ENCODE measurements at places on chromosomes 5 and 9.

- peak; percentile 61 for DNase-seq
These were observed 7.1 kb downstream of the UBAP1 start for GRCh38 chr9:34185778-34186551.

- DNase-seq: no peak
These were observed 62.1 kb downstream of the FAT2 start for GRCh38 chr5:151528996-151529395.

DNA sequence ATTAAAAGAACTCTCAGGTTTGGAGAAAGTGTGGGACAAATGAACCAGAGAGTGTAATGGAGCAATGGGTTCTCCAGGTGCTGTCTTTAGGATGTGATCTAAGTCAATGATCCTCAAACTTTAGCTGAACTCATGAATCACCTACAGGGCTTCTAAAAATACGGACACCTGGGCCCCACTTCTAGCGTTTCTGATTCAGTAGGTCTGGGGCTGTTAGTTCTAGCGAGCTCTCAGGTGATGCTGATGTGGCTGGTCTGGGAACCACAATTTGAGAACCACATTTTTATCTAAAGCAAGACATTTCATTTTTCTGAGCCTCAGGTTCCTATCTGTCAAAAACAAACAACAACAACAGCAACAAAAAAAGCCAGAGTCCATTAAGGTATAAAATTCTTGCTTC, 35.1 kb upstream of the PCA3 start:
- no peak for DNase-seq

DNA sequence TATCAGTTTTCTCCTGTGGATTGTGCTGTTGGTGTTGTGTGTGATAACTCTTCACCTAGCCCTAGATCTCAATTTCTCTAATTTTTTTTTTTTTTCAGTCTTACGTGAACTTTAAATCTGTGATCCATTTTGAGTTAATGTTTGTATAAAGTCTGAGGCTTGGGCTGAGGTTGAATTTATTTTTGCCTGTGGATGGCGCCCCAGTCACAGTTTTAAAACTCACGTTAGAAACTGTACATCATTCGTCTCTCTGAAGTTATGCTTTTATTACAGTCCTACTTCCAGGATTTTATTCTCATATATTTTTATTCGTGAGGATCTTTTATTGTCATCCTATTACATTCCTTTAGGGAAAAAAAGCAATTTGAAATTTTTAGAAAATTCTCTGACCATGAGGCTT, 103.1 kb downstream of the EHMT1 start:
- no peak for DNase-seq

GRCh38 chr9:32603914-32604852, 31.2 kb upstream of the NDUFB6 start:
- no peak for DNase-seq

DNA sequence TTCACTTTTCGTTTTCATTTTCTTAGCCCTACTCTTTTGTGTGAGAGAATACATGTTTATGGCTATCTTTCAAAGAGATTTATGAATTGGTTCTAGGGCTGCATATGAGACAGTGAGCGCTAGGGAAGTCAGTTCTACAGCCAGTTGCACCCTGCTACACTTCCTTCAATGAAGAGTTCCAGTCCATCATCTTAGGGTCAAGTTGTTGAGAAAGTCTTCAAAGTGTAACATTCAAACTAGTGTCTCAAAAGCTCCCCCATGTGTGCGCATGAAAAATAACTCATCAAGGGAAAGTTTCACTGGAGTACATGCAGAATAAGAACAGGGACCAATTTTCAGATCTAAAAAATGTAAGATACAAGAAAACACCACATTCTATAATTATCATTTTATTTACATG, 317.2 kb downstream of the DEPDC1B start:
- peak; percentile 29 for DNase-seq

GRCh38 chr9:36924071-36924470, 110.0 kb downstream of the PAX5 start:
- DNase-seq: no peak

GRCh38 chr9:136623842-136624183, 38.9 kb upstream of the EGFL7 start:
- DNase-seq: no peak

DNA sequence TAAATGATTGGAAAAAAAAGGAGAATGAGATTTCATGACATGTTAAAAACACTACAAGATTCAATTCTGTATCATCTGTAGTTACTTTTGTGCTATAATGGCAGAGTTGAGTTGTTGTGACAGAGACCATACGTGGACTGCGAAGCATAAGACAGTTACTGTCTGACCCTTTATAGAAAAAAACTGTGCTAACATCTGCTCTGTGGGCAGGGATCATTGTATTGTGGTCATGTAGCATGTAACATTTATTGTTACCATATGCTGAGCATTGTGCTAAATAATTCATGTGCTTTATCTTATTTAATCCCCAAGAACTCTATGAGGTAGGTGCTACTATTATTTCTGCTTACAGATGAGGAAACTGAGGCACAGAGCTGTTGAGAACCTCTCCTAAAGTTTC, 147.3 kb upstream of the HMHB1 start:
- DNase-seq: no peak

GRCh38 chr5:2415678-2416077, 335.8 kb downstream of the IRX2 start:
- no peak for DNase-seq

GRCh38 chr5:157345067-157345466, 79.1 kb downstream of the CYFIP2 start:
- DNase-seq: no peak

DNA sequence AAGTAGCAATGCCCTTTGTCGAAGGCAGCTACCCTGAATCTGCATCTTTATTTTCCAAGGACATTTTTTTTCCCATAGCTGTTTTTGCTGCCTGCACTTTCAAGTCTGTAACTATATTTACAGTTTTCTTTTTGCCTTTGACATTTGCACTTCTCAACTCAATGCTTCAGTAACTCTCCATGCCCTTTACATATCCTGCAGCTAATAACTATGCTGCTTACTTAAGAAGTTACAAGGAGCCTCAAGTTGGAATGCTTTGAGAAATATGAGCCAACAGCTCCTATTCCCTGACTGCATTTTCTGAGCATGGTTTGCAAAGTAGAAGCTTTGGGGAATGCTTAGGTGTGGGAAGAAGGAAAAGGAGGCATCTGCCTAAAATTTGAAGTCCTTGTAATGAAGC, 194.8 kb upstream of the TRPC7 start:
- DNase-seq: no peak

GRCh38 chr5:120368923-120369715, 95.0 kb upstream of the PRR16 start:
- DNase-seq: no peak

GRCh38 chr5:15646371-15646770, 146.4 kb downstream of the FBXL7 start:
- DNase-seq: no peak

GRCh38 chr9:8622871-8623270, 823.3 kb upstream of the DMAC1 start:
- no peak for DNase-seq

- DNase-seq: no peak
These were observed 48.8 kb upstream of the CD180 start for GRCh38 chr5:67245259-67245846.

DNA sequence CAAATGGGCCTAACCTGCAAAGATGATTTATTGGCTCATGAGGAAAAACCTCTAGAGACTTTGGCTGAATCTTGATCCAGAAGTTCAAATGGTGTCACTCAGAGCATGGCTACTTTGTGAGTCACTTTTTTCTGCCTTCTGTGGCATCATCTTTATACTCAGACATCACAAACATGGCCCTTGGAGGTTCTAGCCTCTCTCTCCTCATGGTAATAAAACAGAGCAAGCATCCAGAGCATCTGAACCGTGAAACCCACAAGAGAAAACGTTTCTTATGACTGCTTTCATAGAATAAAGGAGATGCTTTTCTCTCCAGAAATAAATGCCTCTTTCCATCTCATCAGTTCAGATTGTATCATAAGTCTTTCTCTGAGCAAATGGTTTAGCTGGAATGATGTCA, 780.3 kb downstream of the KCTD16 start:
- DNase-seq: no peak

DNA sequence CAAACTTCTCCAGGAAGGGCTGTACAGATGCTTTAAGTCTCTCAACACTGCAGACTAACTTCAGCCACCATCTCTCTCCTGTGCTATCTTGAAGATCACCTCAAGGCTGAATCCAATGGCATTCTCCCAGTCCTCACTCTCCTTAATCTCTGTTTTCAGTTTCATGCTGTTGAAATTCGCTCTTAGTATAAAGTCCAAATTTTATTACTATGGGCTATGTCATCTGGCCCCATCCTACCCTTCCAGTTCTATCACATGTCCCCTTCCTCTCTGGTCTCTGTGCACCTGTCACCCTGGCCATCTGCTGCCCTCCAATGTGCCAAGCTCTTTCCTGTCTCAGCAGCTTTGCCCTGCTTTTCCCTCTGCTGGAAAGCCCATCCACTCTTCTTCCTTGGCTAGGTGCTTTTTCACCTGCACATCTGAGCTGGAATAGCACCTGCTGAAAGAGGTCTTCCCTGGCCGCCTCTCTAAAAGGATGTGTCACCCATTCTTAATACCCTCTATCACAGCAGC, 284.7 kb upstream of the MAP3K1 start:
- DNase-seq: no peak

DNA sequence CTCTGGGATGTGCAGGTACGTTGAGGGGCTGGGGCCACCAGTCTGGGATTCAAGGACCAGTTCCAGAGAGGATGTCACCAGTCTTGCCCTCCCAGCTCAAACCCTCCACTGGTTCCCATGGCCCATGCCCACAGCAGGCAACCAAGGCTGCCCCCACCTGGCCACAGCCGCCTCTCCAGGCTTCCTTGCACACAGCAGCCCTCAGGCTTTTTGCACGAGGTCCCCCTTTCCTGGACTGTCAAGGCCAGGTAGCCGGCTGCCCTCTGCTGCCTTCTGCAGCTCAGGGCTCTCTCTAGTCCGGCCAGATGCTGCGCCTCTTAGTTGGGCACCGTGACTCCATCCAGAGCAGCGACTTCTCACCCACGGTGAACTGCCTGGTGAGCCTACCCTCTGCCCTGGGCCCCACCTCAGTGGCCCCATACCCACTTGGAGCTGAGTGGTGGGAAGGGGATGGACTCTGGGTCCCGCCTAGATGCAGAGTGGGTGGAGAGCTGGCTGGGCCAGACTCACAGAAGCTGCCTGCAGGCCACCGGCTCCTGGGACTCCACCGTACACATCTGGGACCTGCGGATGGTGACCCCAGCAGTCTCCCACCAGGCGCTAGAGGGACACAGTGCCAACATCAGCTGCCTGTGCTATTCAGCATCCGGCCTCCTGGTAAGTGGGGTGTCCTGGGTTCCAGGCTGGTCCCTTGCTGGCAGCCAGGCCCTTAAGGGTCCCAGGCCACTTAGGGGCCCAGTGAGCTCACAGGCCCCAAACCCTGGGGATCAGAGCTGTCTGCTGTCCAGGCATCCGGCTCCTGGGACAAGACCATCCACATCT, 2.9 kb downstream of the WDR38 start:
- no peak for DNase-seq

DNA sequence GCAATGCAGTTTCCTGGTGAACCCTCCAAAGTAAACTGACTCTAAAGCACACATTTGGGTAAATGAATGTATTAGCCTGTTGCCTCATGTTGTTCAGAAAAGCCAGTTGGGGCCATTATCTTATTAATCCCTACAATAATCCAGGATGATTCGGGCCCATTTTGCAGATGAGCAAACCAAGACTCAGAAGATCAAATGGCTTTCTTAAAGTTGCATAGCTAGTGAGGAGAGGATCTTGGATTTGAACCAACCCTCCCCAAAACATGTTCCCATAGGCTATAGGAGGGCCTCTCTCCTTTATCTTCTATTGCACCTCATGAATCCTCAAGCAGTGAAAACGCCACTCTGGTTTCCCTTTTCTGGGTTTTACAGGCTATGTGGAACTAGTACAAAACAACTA, 267.6 kb upstream of the RFX3 start:
- DNase-seq: no peak

DNA sequence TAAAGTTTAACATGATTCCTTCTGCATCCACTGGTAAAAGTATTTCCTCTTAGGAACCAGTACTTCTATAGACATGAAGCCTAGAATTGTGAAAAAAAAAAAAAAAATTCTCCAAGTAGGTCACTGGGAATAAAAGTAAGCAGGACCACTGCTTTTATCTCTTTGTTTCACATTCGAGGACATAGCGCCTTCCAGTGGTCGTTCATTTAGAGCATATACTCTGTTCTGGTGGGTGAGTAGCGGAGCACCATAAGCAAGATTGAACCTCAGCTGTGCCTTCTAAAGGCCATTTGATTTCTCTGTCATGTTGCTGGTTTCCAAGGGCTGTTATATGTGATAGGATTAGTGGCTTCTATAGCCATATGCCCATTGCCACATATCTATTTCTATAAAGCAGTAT, 393.1 kb downstream of the TMEM232 start:
- no peak for DNase-seq

- DNase-seq: no peak
These were observed 54.0 kb upstream of the IGFBPL1 start for GRCh38 chr9:38478211-38478610.

GRCh38 chr5:180343110-180343830, 9.9 kb downstream of the GFPT2 start:
- DNase-seq: no peak

DNA sequence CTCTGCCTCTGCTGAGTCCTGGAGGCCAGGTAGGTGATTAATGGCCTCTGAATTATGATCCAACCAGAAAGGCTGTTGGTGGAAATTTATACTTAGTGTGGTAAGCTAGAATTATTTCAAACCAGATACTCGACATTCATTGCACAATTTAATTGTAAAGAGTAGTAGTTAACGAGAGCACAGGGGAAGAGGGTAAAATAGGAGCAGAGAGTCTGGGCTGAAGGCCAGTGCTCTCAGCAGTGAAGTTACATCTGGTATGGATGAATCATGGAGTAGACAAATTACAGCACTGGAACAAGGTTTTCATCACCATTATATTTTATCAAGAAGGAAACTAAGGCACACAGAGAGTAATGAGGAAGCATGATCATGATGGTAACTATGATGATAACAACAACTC, 92.5 kb downstream of the TLR4 start:
- DNase-seq: no peak

DNA sequence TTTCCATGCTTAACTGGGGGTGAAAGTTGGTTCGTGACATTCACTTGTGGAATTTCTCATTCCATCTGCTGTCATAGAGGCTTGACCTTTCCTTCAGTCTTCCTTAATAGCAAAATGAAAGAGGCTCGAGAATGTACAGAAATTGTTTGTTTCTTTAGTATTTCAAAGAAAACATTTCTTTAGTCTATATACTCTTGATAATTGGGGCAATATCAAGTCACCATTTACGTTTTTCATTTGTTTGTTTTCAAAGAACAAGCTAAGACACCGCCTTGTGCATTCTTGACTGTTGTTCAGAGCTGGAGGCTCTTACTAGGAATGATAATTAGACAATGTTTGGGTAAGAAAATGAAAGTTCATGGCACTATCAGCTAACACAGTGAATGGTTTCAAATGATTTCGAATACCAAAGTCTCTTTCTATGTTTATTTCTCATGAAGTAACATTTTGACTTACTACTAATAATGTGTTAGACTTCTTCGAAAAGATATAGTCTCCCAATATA, 835.4 kb downstream of the SEMA5A start:
- no peak for DNase-seq

GRCh38 chr9:2214707-2215106, 199.6 kb downstream of the SMARCA2 start:
- no peak for DNase-seq

Data from GM10248 (cell line).